ENCODE measurements at places on chromosomes 5 and 9.

GRCh38 chr5:54217826-54218503 is 92.4 kb downstream of the ARL15 start:
- peak; percentile 82 for DNase-seq

DNA sequence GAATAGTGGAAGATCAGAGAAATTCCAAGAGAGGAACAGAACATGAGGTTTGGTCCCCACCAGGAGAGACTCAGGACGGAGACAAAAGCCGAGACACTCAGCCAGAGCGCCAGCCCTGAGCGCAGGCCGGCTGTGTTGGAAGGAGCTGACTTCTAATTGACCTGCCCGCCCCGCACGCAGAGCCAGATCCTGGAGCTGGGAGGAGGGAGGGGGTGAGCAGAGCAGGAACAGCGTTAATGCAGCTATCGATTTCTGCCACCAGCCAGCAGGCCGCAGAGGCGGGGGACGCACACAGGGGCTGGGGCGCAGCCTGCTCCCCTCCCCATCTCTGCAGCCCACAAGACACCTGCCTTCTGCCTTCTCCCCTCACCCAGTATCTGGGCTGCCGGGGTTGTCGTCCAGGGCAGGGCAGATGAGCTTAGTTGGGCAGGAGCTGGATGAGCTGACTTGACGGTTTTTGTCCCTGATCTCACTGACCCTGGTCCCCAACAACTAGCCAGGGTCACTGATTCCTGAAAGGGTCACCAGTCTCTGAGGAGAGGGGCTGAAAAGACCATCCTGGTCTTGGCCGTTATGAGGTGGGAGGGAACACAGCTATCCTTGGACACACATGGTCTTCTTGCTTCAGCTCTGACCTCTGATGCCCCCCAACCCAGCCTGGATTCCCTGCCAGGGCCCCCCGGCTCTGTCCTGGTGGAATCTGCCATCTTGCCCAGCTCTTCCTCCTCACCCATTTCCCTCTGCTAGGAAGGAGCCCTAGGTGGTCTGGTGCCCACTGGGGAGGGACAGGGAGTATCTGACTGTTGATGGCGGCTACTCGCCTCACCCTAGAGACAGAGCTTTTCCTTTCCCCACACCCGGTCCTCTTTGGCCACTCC is 29.8 kb downstream of the CXXC5 start:
- DNase-seq: peak; percentile 86

DNA sequence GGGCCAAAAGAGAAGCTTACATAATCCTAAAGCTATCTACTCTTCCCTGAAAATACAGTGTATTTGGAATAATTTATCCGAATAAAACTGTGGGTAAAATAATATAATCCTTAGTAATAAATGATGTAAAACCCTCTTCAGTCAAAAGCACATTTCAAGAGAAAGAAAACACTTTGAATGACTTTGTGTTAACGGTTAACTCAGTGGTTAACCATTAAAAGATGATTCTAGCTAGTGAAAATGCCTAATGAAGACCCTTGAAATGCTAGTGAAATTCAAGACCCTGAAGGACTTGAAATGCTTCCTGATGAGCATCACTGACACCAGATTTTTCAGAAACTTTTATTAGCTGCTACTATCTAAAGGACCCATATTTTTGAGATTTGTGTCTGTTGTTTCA is 70.7 kb downstream of the COX7C start:
- no peak for DNase-seq

DNA sequence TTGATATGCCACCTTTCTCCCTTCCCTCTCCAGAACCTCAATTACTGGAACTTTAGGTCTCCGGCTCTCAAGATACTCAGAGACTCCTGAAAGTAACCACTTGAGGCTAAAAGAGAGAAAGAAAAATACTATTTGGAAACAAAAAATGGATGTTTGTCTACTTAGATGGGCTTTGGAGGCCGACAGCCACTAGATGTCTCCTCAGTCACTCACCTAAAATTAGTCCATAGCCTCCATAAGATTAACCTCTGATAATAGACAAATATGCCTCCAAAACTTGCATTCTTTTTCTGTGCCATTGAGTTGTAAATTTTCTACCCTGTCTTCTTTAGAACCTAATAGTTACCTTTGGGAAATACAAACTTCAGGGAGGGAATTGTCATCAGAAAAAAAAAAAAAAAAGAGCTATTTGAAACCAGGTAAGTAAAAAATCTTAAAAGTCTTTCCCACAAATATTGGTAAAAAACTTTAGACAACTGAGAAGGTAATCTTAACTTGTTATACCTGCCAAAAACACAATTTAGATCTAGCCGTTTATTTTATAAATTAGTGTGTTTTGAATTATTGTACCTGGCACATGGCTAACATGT is 11.2 kb upstream of the PCDH1 start:
- DNase-seq: no peak

- DNase-seq: no peak
These were observed 56.1 kb upstream of the CPLX2 start for GRCh38 chr5:175815126-175815913.

GRCh38 chr9:72160446-72161123 is 11.3 kb downstream of the GDA start:
- no peak for DNase-seq

DNA sequence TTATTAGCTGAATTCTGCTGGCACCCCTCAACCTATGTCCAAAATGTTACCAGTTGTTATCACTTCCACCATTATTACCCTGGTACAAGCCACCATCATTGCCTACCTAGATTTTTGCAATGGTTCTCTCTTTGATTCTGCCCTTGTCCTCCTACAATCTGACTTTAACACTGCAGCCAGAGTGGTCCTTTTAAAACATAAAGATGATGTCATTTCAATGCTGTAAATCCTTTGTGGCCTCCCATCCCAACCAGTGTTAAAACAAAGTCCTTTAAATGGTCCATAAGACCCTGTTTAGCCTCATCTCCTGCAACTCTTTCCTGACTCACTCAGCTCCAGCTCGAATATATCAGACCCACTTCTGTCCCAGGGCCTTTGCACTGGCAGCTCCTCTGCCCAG is 54.9 kb upstream of the FSTL4 start:
- DNase-seq: no peak

DNA sequence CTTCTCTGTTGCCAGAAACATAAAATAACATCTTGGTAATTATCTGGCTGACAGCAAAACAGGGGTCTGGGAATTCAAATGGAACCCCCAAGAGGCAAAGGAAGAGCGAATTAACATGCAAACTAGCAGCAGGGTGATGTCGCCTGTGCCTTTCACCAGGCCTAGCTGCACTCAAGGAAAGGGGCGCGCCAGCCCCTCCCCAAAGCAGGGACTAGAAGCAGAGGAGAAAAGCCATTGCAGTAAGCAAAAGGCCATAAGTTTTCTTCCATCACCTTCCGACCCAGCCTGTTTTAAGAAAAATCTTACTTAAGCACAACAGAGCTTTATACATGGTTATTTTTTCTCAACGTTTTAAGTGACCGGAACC is 539 bp downstream of the POC5 start:
- DNase-seq: no peak

DNA sequence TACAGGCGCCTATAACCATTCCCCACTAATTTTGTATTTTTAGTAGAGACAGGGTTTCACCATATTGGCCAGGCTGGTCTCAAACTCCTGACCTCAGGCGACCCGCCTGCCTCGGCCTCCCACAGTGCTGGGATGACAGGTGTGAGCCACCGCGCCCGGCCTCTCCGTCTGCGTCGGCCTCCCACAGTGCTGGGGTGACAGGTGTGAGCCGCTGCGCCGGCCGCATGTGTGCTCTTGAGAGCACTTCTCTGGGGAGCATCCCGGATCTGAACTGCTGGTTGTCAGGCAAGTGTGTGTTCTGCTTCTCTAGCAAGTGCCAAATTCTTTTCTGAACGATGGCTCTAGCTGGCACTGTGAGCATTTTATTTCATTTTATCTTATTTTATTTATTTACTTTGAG is 3.7 kb upstream of the ENTPD2 start:
- no peak for DNase-seq

DNA sequence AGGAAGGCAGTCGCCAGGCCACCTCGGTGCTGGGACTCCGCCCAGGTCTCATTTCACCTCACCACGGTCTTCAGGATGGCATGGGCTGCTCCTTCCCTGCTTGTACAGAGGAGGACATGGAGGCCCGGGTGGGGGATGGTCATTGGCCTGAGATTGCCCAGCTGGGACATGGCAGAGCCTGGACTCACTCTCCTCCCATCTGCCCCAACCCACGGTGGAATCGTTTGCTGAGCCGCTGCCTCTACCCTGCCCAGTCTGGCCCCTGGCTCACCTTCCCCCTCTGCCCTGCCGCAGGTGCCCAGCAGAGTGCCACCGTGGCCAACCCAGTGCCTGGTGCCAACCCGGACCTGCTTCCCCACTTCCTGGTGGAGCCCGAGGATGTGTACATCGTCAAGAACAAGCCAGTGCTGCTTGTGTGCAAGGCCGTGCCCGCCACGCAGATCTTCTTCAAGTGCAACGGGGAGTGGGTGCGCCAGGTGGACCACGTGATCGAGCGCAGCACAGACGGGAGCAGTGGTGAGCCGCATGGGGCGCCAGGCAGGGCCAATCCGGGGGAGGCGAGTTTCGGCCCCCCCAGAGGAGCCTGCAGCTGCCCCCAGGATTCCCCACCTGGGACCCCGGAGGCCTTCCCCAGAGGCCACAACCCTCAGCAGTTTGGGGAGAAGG is 36.7 kb downstream of the HK3 start:
- no peak for DNase-seq

DNA sequence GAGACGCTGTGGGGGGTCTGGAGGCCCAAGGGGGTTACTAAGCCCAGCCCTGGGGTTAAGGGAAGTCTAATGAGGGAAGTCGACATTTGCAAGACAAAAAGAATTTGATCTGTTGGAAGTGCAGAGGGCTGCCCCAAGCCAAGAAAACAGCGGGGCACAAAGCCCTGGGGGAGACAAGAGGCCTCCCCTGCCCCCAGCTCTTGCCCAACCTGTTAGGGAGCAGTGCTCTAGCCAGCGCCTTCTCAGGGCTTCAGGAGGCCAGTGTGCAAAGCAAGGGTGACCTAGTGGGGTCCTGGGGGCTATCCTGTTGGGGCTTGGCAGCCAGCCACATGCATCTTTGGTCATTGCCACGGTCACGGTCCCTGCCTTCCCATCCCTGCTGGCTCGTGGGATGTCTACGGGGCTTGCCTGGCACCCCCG is 25.2 kb downstream of the GFI1B start:
- no peak for DNase-seq

DNA sequence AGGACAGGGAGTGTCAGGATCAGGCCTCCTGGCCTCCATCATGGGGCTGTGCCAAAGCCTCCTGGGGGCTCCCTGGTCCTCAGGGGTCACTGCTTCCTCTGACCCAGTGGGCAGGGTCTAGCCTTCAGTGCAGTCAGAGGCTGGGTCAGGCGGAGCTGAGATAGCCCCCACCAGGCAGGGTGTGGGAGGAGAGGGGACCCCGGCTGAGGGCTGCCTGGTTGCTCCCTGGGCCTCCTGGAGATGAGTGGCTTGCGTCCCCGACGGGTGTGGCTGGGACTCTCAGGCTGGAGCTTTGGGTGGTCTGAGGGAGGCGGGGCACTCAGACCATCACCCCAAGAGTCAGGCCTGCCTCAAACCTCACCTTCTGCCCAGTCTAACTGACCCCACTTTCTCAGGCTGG is 21.7 kb downstream of the FAM163B start:
- DNase-seq: no peak

DNA sequence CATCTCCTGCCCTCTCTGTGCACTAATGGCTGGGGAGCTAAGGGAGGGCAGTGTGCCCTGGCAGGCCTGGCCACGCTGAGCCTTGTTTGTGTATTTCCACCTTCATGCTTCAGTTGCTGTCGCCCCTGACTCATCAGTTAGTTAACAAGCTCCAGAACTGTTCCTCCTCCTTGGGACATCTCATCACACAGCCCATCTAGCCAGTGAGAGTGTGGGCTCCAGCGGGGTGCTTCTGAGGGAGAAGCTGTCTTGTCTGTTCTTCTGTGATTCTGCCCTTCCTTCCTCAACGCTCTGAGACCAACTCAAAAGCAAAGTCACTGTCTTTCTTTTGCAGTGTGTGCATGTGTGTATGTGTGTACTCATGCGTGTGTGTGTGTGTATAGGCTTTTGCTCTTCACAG is 58.3 kb upstream of the CPEB4 start:
- DNase-seq: no peak

- no peak for DNase-seq
These were observed 54.4 kb downstream of the DROSHA start for GRCh38 chr5:31477516-31477915.

DNA sequence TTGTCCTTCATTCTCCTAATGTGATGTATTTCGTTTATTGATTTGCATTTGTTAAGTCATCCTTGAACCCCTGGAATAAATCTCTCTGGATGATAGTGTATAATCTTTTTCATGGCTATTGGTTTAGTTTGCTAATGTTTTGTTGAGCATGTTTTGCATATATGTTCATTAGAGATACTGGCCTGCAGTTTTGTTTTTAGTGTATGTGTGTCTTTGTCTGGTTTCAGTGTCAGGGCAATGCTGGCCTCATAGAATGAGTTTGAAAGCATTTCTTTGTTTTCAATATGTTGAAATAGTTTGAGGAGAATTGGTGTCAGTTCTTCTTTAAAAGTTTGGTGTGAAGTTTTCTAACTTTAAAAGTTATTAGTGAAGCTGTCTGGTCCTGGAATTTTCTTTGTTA is 149.6 kb upstream of the ATP10B start:
- DNase-seq: no peak

GRCh38 chr9:24912767-24913166 is 367.1 kb upstream of the IZUMO3 start:
- DNase-seq: no peak

DNA sequence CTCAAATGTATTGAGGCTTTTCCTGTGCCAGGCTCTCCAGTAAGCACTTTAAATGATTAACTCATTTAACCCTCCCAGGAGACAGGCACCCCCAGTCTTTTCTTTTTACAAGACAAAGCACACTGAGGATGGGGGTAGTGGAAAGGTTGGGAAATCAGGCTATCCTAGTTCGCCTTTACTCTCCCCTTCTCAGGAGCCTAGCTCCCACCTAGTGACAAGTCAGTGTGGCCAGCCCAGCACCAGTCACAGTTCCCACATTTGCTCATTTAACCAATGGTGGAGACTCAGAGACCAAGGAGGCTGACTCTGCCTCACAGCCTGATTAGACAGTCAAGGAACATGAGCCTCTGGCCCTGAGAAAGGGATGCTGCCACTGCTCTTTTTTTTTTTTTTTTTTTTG is 3.5 kb downstream of the ALDH7A1 start:
- no peak for DNase-seq

DNA sequence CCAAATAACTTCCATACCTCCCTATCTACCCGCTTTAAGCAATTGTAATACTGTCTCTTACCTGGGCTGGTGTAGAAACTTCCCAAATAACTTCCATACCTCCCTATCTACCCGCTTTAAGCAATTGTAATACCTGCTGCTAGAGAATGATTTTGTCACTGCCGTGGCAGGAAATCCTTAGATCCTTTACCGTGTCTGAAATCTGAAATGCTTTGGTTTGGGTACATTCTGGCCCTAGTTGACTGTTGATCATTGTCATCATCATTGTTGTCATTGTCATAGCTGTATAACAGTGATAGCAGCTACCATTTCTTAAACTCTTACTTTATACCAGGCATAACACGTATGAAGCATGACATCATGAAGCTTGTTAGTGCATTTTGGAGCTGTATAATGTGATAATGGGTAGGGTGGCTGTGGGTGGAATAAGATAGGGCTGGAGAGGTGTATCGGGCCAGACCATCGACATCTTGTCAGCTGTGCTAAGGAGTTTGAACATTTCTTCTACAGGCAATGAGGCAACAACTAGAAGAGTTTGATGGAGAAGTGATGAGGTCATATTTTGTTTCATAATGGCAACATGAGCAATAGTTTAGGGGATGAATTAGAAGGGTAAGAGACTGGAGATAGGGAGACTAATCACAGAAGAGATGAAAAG is 15.7 kb downstream of the PIP5K1B start:
- DNase-seq: no peak

GRCh38 chr5:14675865-14676300 is 11.4 kb downstream of the OTULIN start:
- no peak for DNase-seq

- DNase-seq: no peak
These were observed 129.2 kb downstream of the LHFPL2 start for GRCh38 chr5:78519198-78519941.

All from brain (organoid and tissue), 16 donors.